ENCODE measurements at places on chromosomes 6 and 20. TPM values are rescaled to one million over a fixed set of nuclear protein-coding genes. Genes with fewer than 3 reads are reported as not detected.

CTAGE9 gene
- not detected for total RNA-seq

BMP6 gene
- not detected for total RNA-seq

TRIM38 gene
- 39.8 TPM for total RNA-seq

DNA sequence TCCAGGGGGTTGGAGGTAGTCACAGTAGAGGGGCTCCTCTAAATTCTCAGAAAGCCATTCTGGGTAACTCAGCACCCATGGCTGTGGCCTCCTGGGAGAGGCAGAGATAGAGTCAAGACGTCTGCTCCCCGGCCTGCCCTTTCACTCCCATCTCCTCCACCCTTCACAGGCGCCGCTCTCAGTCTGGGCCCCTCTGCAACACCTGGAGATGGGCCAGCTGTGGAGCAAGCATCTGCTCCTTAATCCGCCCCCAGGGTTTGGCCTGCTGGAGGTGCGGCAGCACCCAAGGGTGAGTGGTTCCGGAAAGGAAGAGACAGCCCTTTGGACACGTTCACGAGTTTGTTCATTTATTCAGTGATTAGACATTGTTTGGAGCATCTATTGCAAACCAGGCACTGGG is 271.3 kb downstream of the BMP7 start:
- no peak for DNase-seq

DNA sequence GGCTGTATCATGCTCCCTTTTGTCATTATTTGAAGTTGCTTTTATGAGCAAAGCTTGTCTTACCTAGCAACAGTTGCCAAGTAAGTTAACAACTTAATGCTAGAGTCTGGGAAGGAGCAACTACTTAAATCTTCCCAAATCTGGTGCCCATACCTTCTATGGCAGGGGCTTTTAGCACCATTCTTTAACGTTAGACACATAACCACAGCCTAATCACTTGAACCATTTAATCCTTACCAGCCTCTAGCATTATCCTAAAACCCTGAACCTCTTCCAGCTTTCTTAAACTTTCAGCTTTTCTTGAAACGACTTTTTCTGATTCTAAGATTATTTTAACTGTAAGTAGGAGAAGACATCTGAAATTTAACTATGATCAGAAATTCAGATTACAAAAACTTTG is at the start of gene C6orf163:
TSS of gene C6orf163 (plus strand) at position 83 of the 400 bp plus-strand sequence. CDS start at position 370, 287 bp downstream.
- no peak for DNase-seq
